ENCODE measurements at places on chromosomes 4 and X. TPM values are rescaled to one million over a fixed set of nuclear protein-coding genes. Genes with fewer than 3 reads are reported as not detected.

The ATP8A1 gene
- 20.9 TPM for total RNA-seq

GRCh38 chr4:2092669-2093053, 33.5 kb downstream of the NAT8L start:
- H3K4me3 ChIP-seq, result no peak overlapping the region
- no peaks in the 10 kb centered on the region for H3K4me1 ChIP-seq
- H3K27ac ChIP-seq, result no peak overlapping the region
- no peak for DNase-seq

The TMEM144 gene
- not detected for total RNA-seq

The FGFBP2 gene
- total RNA-seq, result 5.6 TPM

The GPR173 gene
- not detected for total RNA-seq

The TIMP1 gene
- total RNA-seq, result 97.1 TPM

DNA sequence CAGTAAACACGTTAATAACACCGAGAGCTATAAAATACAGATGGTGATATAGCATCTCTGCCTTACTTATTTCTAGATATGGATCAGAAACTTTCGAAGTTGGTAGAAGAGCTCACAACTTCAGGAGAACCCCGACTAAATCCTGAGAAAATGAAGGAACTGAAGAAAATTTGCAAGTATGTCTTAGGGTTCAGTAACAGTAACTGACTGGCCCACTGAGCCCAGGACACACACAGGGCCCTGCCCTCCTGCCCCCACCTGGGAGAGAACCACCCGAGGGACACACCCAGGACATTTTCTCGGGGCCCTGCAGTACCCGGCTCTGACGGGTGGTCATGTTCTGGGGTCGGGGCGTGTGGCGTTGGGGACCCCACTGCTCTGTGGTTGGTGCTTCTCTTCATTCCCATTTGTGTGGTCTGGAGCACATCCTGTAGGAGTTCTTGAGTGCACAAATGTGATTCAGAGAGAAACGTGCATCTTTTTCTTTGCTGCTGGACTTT, 1.1 kb downstream of the UVSSA start:
- H3K4me3 ChIP-seq, result peak overlapping the region; percentile 89
- H3K27me3 ChIP-seq, result no peaks in the 10 kb centered on the region
- H3K36me3 ChIP-seq, result peaks cover 15% of the 10 kb centered on the region
- no peak for DNase-seq
- peak overlapping the region; percentile 98 for H3K27ac ChIP-seq

The GSX2 gene
- total RNA-seq, result not detected

The BMPR1B gene
- not detected for total RNA-seq

DNA sequence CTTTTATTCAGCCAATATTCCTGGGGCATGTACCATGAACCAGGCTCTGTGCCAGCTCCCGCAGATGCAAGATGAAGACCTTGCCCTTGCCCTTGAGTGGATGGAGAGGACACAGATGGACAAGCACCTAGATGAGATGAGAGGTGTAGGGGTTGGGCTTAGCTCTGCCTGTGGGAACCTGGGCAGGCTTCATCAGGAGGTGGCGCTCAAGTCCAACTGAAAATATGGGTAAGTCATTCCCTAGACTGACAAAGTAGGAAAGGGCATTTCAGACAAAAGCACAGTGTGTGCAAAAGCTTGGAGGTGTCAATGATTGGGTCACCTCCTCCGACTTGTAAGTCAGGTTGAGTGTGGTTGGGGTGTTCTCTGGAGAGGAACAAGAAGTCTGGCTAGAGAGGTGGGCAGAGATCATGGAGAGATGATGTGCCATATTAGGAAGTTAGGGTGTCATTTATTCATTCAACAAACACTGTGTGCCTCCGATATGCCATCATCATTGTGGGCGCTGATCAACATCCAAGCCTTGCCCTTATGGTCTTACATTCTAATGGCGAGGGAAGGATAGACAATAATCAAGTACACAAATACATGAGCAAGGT, 64.6 kb downstream of the ANAPC4 start:
- H3K36me3 ChIP-seq, result peaks cover 3% of the 10 kb centered on the region
- no peak overlapping the region for H3K4me3 ChIP-seq
- no peaks in the 10 kb centered on the region for H3K4me1 ChIP-seq
- no peak overlapping the region for H3K27ac ChIP-seq
- peak; percentile 6 for DNase-seq

DNA sequence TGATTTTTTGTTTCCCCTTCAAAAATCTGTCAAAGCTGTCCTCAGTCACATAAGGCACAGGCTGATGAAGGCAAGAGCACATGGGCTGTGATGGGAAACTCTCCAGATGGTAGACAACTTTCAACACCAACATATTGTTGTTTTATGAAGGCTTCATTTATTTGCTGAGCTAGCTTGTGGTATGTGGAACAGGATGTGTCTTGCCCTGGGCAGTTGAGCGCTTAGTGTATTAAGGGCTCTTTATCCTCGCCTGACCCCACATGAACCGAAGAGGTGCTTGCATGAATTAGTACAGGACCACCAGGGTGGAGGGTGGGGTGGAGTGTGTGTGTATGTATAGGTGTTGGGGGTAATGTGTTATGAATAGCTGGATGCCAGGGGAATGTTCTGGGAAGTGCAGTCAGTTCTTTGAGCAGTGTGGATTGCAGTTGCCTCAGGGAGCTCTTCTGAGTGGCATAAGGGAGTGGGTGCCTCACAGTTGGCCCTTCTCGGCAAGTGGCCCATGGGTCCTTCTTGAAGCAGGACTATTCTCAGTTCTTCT, 103.1 kb downstream of the PHEX start:
- H3K27me3 ChIP-seq, result no peaks in the 10 kb centered on the region
- peaks cover 5% of the 10 kb centered on the region for H3K4me1 ChIP-seq
- H3K27ac ChIP-seq, result no peak overlapping the region

The AASDH gene
- 15.8 TPM for total RNA-seq

DNA sequence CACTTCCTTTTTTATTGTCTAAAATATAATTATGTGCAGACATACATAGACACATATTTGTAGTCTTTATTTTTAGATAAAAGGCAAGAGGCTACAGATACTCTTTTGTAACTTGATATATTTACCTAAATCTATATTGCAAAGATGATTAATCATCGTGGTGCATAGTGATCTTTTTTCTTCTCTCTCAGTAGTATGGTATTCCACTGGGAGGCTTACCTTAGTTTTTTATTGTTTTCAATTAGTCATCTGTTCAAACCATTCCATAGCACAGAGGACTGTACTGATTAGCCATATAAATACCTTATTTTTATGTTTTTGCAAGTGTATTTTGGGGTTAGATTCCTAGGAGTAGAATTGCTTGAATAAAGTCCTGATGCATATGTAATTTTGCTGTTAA, 619.7 kb downstream of the GRXCR1 start:
- H3K4me3 ChIP-seq, result no peak overlapping the region
- H3K4me1 ChIP-seq, result no peaks in the 10 kb centered on the region
- H3K36me3 ChIP-seq, result no peaks in the 10 kb centered on the region

The C4orf51 gene
- total RNA-seq, result not detected

GRCh38 chr4:6779667-6780565, 2.6 kb upstream of the KIAA0232 start:
- no peak overlapping the region for H3K4me3 ChIP-seq
- H3K27me3 ChIP-seq, result no peaks in the 10 kb centered on the region
- H3K36me3 ChIP-seq, result no peaks in the 10 kb centered on the region
- no peak for DNase-seq
- H3K27ac ChIP-seq, result no peak overlapping the region

The PPEF1 gene
- total RNA-seq, result not detected

The RADX gene
- total RNA-seq, result 7.8 TPM

- no peaks in the 10 kb centered on the region for H3K4me1 ChIP-seq
- no peaks in the 10 kb centered on the region for H3K36me3 ChIP-seq
- no peaks in the 10 kb centered on the region for H3K27me3 ChIP-seq
- no peak overlapping the region for H3K27ac ChIP-seq
- H3K4me3 ChIP-seq, result no peak overlapping the region
These were observed 68.8 kb upstream of the PRPS1 start for GRCh38 chrX:107559506-107559905.

GRCh38 chr4:102623622-102624021, 122.5 kb downstream of the NFKB1 start:
- no peak overlapping the region for H3K4me3 ChIP-seq
- peaks cover 73% of the 10 kb centered on the region for H3K4me1 ChIP-seq
- H3K27me3 ChIP-seq, result no peaks in the 10 kb centered on the region
- no peak for DNase-seq
- peaks cover 3% of the 10 kb centered on the region for H3K36me3 ChIP-seq

The WDR45 gene
- 48.6 TPM for total RNA-seq

The IL15 gene
- total RNA-seq, result 1.4 TPM

The MAGEC1 gene
- not detected for total RNA-seq

DNA sequence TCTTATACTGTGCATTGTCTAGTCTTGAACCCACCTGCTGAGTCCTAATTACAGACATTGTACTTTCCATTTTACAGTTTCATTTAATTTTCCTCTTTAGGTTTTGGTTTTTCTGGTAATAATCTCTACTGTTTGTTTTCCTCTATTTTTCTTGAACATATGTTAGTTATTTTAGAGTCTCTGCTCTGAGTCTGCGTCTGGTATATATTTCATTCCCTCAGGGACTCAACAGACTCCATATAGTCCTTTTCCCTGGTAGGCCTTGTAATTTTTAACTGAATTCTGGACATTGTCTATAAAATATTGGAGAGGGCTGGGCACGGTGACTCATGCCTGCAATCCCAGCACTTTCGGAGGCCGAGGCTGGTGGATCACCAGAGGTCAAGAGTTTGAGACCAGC, 121.8 kb upstream of the STOX2 start:
- H3K27ac ChIP-seq, result no peak overlapping the region
- DNase-seq, result no peak
- H3K4me3 ChIP-seq, result no peak overlapping the region
- no peaks in the 10 kb centered on the region for H3K4me1 ChIP-seq
- no peaks in the 10 kb centered on the region for H3K36me3 ChIP-seq

DNA sequence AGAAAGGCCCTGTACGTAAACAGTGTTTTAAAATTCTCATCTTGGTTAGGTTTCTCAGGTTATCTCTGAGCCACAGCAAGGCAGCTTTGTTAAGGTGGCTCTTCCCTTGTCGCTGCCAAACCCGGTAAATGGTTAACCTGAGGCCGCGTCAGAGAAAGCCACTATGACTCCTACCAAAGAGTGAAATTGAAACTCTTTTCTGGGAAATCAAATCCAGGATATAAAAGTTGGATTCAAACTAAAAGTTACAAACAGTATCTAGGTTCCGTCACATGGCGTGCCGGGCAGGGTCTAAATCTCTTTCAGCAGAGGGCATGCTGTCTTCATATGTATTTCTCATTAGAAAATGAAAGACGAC, 433 bp downstream of the MMAA start:
- H3K27ac ChIP-seq, result peak overlapping the region; percentile 100
- H3K4me1 ChIP-seq, result peaks cover 46% of the 10 kb centered on the region
- H3K36me3 ChIP-seq, result peaks cover 26% of the 10 kb centered on the region
- peak; percentile 70 for DNase-seq
- H3K27me3 ChIP-seq, result peaks cover under 1% of the 10 kb centered on the region
- peak overlapping the region; percentile 97 for H3K4me3 ChIP-seq

DNA sequence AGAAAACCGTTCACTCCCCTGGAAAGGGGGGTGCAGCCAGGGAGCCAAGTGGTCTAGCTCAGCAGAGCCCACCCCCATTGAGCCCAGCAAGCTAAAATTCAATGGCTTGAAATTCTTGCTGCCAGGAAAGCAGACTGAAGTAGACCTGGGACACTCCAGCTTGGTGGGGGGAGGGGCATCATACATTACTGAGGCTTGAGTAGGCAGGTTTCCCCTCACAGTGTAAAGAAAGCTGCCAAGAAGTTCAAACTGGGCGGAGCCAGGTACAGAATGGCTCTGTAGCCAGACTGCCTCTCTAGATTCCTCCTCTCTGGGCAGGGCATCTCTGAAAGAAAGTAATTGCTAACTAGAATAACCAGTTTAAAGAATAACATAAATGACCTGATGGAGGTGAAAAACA, 372.3 kb upstream of the F9 start:
- DNase-seq, result no peak
- H3K4me3 ChIP-seq, result no peak overlapping the region
- no peaks in the 10 kb centered on the region for H3K36me3 ChIP-seq
- H3K4me1 ChIP-seq, result no peaks in the 10 kb centered on the region
- H3K27me3 ChIP-seq, result no peaks in the 10 kb centered on the region
- H3K27ac ChIP-seq, result no peak overlapping the region

- H3K4me3 ChIP-seq, result no peak overlapping the region
- no peak overlapping the region for H3K27ac ChIP-seq
- no peaks in the 10 kb centered on the region for H3K4me1 ChIP-seq
- H3K27me3 ChIP-seq, result no peaks in the 10 kb centered on the region
- H3K36me3 ChIP-seq, result no peaks in the 10 kb centered on the region
- DNase-seq, result no peak
These were observed 220.5 kb upstream of the NWD2 start for GRCh38 chr4:37023996-37024395.

The TMSB15C gene
- 4.1 TPM for total RNA-seq

GRCh38 chrX:150198776-150199175, 164.3 kb upstream of the MAMLD1 start:
- peaks cover 3% of the 10 kb centered on the region for H3K4me1 ChIP-seq
- no peaks in the 10 kb centered on the region for H3K27me3 ChIP-seq
- H3K36me3 ChIP-seq, result no peaks in the 10 kb centered on the region
- H3K27ac ChIP-seq, result no peak overlapping the region

The AKAP4 gene
- not detected for total RNA-seq

The UGT2B11 gene
- total RNA-seq, result not detected

The PAGE2 gene
- not detected for total RNA-seq

DNA sequence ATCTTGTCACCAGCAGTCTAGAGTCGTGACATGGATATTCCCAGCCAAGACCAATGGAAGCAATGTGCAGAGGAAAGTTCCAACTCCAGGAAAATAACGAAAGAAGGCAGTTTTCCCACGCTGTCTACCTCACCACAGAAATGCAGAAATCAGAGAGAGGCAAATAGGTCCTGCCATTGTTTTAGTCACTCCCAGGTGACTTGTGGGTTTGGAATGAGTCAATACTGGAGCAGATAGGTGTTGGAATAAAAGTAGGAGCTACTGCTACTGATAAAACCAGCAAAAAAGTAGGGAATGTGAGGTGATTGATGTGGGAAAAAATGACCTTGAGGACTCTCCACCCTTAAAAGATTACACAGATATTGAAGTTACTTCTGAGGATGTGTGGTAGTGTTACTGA, 72.8 kb upstream of the RAI2 start:
- no peak for DNase-seq
- no peak overlapping the region for H3K4me3 ChIP-seq
- no peak overlapping the region for H3K27ac ChIP-seq
- H3K4me1 ChIP-seq, result no peaks in the 10 kb centered on the region
- no peaks in the 10 kb centered on the region for H3K27me3 ChIP-seq

DNA sequence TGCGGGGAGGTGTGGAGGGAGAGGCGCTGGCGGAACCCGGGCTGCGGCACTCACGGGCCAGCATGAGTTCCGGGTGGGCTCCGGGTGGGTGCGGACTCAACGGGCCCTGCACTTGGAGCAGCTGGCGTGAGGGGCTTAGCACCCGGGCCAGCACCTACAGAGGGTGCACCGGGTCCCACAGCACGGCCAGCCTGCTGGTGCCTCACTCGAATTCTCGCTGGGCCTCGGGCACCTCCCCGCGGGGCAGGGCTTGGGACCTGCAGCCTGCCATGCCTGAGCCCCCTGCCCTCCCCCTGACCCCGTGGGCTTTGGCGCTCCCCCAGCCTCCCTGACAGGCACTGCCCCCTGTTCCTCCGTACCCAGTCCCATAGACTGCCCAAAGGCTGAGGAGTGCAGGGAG, 10.8 kb upstream of the CAMK2D start:
- no peak for DNase-seq
- no peak overlapping the region for H3K4me3 ChIP-seq
- no peak overlapping the region for H3K27ac ChIP-seq
- H3K27me3 ChIP-seq, result no peaks in the 10 kb centered on the region

The TRIM61 gene
- total RNA-seq, result 1.3 TPM

- no peak for DNase-seq
- no peak overlapping the region for H3K4me3 ChIP-seq
- H3K27me3 ChIP-seq, result peaks cover 1% of the 10 kb centered on the region
- H3K4me1 ChIP-seq, result peaks cover 8% of the 10 kb centered on the region
These were observed 1.3 kb upstream of the PLXNB3 start for GRCh38 chrX:153762626-153763173.

The SMAD1 gene
- 12.7 TPM for total RNA-seq

Data from activated CD4-positive, alpha-beta T cell treated with anti-CD3 and anti-CD28 coated beads, Interleukin-2, amount 10 ng/mL, durations not matched to agents 7 days and 5 days (primary cell).